ENCODE measurements at places on chromosomes 11 and 22. TPM values are rescaled to one million over a fixed set of nuclear protein-coding genes. Genes with fewer than 3 reads are reported as not detected.

DNA sequence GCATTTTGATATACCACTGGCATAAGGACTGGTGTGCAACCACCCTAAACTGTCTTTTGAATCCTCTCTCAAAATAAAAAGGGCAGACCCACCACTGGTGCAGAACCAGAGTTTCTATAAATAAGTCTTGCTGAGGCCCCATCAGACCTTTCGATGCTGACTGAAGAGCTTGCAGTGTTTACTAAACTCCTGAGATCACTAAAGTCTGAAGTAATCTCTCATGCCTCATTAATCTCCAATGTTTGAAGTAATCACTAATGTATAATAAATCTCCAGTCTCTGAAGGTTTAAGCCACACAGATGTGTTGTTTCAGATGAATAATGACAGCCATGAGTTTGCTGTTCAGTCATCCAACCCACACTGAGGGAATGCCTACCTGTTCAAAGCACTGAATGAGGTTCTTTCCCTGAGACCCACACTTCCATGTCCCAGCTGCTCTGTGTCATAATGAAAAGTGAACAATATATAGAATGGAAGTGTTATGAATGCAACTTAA is 50.6 kb upstream of the DEUP1 start:
- DNase-seq: no peak

SORL1 gene
- total RNA-seq: 48.1 TPM

RSF1 gene
- 48.7 TPM for total RNA-seq

MOGAT2 gene
- not detected for total RNA-seq

Data from activated CD4-positive, alpha-beta memory T cell treated with anti-CD3 and anti-CD28 coated beads for 36 hours (primary cell).